Germinal center (tissue), 1 donor: ENCODE measurements at places on chromosomes 11 and 22.

GRCh38 chr11:1308743-1309497 is 512 bp downstream of the TOLLIP start:
- DNase-seq = peak; percentile 8

GRCh38 chr11:90134478-90135003 is at the start of gene NAALAD2:
TSS of gene NAALAD2 (plus strand) at chr11:90134663. CDS start at chr11:90134759, 96 bp downstream.
- no peak for DNase-seq

DNA sequence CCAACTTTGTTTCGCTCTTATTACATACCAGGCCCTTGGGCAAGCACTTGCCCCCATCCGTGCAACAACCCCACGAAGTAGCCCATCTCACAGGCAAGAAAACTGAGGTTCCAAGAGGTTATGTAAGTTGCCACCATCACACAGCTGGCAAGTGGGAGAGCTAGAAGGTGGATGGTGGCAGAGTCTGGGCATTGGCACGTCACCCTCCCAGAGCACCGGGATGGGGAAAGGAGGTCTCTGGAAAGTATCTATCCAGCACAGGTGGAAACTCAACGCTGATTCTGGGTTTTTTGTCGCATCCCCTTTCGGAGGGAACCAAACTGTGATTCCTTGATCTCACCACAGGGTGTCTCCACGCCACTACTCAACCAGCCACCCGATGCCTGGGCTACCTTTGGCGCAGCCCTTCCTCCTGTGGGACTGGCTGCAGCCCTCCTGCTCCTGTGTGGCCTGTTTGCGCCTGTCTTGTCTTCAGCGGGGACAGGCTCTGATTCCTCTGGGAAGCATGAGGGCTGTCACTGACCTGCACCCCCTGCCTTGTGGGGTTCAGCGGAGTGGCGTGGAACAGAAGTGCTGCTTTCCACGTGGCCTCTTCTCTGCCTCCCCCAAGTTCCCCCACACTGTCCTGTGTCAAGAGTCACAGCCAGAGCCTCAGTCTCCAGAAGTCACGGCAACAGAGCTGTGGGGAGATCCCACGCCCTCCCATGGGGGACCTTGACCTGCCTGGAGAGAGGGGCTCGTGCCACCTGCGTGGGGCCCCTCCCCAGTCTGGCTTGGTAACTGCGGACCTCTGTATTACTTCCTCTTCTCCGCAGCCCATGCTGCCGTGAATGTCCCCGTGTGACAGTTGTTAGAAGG is 34.4 kb upstream of the TRIM29 start:
- peak; percentile 69 for DNase-seq

- DNase-seq = peak; percentile 23
Measured at GRCh38 chr11:82899186-82899820, 927 bp downstream of the PRCP start.

- DNase-seq = peak; percentile 93
Measured at GRCh38 chr22:31107178-31107893, at the start of gene SELENOM. TSS of gene SELENOM (minus strand) at chr22:31107568. CDS start at chr22:31107505, 63 bp downstream.

GRCh38 chr11:45252134-45252856 is 33.8 kb downstream of the SYT13 start:
- DNase-seq = peak; percentile 65

GRCh38 chr11:123478352-123478987 is 48.4 kb downstream of the GRAMD1B start:
- DNase-seq = peak; percentile 70

DNA sequence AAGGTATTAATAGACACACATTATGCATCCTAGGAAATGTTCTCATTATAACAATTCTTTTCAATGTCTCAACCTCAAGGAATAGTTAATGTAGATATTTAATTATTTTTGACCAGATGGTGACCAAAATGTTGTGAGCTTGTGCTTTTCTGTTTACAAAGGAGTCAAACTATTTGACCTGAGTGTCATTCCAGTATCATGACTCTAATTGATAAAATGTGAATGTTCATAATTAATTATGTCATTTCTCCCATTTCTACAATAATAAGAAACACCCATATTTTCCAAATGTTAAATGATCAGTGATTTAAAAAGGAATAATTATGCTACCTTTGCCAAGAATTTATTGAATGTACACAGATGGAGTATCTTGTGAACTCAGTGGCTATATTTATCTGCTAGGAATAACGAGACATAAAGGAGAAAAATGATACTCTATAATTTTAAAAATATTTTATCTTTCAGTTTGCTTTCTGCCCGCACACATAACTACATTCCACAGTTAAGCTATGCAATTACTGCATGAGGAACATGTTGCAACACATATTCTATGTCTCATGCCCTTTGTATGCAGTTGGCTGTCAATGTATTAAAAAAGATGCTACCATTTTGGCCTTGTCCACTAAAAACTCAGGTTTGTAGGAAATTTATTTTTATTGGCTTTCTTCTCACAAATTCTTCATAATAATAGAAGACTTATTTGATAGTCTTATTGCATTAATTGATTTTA is 376.7 kb upstream of the CCDC179 start:
- DNase-seq = no peak

- DNase-seq = no peak
Measured at GRCh38 chr11:127651888-127652221, 651.3 kb upstream of the KIRREL3 start.

GRCh38 chr11:114864896-114865295 is 186.6 kb downstream of the NXPE2 start:
- no peak for DNase-seq

DNA sequence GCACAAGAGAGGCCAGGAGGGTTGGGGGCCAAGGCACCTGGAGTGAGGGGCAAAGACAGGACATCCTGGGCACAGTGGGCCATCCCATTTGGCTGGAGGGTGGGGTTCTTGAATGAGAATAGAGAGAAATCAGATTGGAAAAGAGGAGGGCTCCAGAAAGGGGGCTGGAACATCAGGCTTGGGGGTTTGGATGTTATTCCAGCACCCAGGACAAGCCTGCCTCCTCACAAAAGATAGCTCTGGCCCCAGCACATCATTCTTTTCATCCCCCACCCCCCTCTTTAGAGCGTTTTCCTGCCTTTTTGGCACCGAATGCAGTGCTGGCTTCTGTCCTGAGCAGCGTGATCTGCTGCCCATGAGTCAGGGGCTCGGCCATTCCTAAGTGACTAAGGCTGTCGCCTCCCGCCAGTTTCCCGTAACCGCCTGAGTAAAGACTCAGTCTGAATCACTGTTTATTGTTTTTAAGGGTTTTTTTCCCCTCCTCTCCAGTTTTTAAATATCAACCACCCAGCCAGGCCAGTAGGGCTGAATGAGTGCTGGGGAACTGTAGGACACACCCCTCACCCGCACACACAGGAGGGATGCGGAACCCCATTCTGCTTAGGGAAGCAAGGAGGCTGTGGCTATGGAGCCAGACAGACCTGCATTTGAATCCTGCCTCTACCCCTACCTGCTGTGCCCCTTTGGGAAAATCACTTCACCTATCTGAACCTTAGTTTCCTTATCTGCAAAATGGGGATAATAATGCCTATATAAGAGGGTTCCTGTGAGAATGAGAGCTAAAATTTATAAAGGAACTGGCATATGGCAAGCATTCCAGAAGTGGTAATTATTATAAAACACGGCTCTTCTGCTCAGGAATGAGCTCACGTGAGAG is 32.4 kb upstream of the NAV2 start:
- DNase-seq = no peak

GRCh38 chr11:86184728-86185380 is 59.7 kb upstream of the EED start:
- no peak for DNase-seq

DNA sequence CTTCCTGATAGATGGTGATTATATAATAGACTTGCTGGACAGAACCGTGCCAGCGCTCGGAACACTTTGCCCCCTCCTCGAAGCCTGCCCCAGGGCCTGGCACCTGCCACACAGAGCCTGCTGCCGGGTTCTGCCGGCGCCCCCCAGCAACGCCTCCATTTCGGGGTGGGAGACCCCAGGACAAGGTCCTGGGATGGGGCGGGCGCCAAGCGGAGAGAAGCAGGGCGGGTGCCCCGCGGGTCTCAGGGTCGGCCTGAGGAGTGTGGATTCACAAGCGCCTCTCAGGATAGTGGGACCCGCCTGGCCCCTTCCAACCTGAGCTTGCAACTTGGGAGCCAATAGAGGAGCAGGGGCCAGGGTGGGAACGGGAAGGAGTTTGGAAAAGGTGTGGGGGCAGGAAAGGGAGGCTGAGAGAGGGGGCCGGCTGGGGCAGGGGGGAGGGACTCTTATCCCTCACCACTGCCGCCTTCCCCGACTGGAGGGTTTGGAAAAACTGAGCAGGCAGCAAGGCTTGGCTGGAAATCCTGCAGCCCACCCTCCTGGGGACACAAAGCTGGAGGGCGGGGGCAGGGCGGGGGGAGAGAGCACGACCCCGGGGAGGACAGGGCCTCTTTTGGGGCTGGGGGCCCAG is 3.3 kb upstream of the BCL9L start:
- DNase-seq = no peak

GRCh38 chr11:2954263-2954662 is 25.0 kb upstream of the PHLDA2 start:
- no peak for DNase-seq

DNA sequence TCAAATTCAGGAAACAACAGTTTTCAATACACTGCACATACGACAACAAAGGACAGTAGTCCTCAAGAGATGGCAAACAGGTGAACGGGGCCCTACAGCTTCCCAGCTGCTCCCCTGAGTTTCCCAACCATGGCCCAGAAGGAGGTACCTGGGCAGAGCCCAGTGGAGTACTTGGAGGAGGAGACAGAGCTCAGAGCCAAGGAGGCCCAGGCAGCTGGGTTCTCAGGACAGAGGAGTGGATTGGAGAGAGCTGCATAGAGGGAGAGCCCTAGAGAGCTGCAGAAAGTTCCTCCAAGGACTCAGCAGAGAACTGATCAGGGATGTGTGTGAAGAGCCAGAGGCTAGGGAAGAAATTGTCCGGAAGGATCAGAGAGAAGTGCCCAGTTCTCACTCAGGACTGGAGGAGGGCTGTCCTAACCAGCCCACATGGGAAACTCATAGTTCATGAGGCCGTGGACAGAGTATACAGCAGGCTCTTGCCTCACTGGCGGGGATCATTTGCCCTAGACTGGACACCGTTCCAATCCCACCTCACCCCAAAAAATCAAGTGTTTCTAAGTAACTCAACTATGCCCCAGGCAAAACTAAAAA is 7.6 kb upstream of the ASCL2 start:
- DNase-seq = no peak

GRCh38 chr11:119479685-119480275 is 56.8 kb upstream of the THY1 start:
- no peak for DNase-seq

GRCh38 chr11:17405232-17406005 is 17.0 kb upstream of the KCNJ11 start:
- DNase-seq = no peak

GRCh38 chr22:36900880-36901279 is 12.5 kb upstream of the CSF2RB start:
- no peak for DNase-seq

GRCh38 chr22:47193606-47194329 is 431.3 kb downstream of the TBC1D22A start:
- no peak for DNase-seq

GRCh38 chr11:61126256-61126655 is 24.0 kb downstream of the CD5 start:
- DNase-seq = no peak

- DNase-seq = no peak
Measured at GRCh38 chr11:16793009-16793408, 54.6 kb downstream of the C11orf58 start.

- DNase-seq = no peak
Measured at GRCh38 chr11:134642206-134642605, 230.2 kb upstream of the B3GAT1 start.

GRCh38 chr11:77119531-77119936 is 8.5 kb upstream of the MYO7A start:
- DNase-seq = no peak

- DNase-seq = no peak
Measured at GRCh38 chr11:129273944-129274711, 82.0 kb upstream of the ARHGAP32 start.

DNA sequence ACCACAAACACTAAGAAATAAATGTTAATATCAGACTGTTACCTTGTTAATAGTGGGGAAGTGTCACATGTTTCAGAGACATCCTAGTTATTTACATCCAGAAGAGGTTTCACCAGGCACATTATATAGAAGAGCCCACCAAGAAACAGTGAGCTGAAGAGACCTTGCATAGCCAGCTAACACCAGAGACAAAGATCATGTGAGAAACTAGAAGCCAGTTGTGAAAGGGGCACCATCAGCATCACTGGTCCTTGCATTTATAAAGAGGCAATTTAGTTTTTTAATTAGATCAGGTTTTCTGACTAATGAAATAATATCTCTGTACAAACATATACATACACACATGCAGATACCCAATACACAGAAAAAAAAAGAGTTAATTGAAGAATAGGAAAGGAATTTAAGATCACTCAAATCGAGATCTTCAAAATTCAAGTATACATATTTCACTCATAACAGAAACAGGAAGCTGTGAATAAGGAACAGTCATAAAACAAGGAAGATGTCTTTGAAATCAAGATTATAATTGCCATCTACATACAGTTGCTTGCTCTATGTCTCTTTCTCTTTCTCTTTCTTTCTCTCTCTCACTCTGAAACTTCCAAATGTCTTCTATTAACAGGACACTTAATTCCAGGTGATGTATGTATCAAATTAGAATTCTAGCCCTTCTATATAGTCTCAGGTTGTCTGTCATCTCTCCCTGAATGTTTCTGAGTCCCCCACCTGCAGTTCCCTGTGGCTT is 348.7 kb downstream of the ETS1 start:
- DNase-seq = no peak

- no peak for DNase-seq
Measured at GRCh38 chr22:27133019-27133431, 475.6 kb downstream of the MIAT start.

GRCh38 chr22:42287174-42287890 is 16.9 kb upstream of the TCF20 start:
- no peak for DNase-seq

GRCh38 chr11:66494458-66494857 is 14.2 kb downstream of the DPP3 start:
- no peak for DNase-seq

DNA sequence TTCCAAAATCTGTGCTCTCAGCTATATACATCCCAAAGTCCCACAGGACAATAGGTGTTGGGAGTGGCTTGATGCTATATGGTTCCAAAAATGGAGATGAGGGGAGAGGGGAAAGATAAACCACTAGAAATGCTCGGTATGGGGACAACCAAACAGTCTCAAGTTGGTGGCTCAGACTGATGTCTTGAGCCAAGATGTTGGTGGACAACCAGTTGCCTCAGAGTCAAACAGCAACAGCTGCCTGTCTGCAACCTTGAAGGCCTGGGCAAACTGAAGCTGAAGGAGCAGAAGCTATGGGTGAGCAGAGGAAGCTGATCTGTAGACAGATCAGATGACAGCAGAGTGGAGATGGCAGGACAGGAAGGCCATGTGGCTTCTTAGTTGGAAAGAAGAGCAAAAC is 4.0 kb downstream of the RRP8 start:
- DNase-seq = no peak

DNA sequence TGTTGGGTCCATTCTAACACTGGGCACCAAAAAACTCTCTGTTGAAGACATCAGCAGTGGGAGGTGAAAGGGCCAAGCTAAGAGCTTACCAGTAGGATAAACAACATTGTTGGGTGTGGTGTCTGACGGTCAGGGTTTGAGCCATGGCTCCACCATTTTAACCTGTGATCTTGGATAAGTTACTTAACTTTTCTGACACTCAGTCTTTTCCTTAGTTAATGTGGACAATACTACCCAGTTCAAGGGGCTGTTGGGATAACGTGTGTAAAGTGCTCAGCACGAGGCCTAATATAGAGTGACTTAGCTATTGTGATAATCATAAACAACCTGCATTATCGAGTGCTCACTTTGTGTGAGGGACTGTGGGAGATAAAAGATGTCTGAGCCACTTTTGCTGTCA is 6.1 kb downstream of the UCP3 start:
- no peak for DNase-seq
